ENCODE measurements at places on chromosomes 7 and 10.

GRCh38 chr7:134153493-134154136, 26.5 kb downstream of the LRGUK start:
- no peak overlapping the region for H3K4me3 ChIP-seq
- H3K27me3 ChIP-seq, result no peaks in the 10 kb centered on the region
- no peaks in the 10 kb centered on the region for H3K4me1 ChIP-seq
- H3K27ac ChIP-seq, result no peak overlapping the region
- no peak for DNase-seq

DNA sequence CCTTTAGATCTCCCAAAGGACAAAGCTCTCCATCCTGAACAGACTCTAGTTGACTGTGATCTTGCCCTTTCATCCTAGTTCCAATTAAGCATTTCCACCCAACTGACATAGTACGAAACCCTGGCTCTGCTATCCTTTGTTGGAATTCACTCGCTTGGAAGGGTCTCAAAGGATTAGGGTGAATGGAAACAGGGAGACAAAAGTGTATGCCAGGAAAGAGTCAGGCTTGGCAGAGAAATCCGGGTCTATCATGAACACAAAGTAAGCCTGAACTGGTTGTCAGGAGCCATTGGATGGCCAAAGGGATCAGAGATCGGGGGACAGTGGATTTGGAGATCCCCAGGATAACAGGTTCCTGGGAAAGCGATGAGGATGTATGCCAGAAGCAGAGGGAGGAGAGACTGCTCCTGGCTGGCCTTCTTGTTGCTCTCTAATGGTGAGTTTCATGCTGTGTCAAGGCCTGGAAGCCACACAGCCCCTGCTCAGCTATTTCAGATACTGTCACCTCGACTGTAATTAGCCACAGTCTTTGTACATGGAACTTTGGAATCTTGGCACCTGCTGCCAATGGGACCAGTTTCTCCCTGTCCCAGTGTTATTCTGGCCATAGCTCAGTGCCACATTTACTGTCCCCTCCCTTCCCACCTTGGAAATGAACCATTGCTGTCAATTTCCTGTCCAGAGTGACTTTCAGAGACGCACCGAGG, 1168.7 kb upstream of the AUTS2 start:
- H3K36me3 ChIP-seq, result no peaks in the 10 kb centered on the region
- H3K27ac ChIP-seq, result no peak overlapping the region
- no peaks in the 10 kb centered on the region for H3K4me1 ChIP-seq
- H3K27me3 ChIP-seq, result no peaks in the 10 kb centered on the region

GRCh38 chr10:22334414-22335172, 10.7 kb upstream of the SPAG6 start:
- H3K36me3 ChIP-seq, result peaks cover 11% of the 10 kb centered on the region
- no peak overlapping the region for H3K27ac ChIP-seq
- H3K4me1 ChIP-seq, result peaks cover 25% of the 10 kb centered on the region
- DNase-seq, result no peak
- peak overlapping the region; percentile 75 for H3K4me3 ChIP-seq

DNA sequence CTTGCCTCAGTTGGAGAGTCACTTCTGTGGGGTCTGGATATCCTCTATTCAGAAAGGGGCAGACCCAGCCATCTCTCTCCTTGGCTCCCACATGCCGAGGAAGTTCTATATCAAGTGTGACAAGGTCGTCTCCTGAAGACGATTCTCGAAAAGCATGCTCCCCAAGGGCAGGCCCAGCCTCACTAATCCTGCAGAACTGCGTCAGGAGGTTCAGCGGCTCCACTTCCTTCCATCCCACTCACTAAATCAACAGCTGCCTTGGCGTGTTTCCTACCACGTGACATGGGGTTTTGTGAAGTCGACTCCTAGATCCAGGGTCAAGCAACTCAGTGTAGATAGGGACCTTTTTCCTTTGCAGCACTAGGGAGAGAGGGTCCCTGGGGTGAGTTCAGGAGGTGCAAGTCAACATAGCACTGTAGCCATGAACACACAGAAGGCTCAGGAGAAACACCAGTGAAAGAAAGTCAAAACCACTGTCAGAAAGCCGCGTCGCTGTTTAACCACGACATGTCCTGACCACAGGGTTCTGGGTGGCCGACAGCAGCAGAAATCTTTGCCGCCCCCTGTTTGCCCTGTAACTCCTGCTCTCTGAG, 156.4 kb downstream of the PRPF18 start:
- H3K27ac ChIP-seq, result no peak overlapping the region
- H3K4me1 ChIP-seq, result peaks cover 11% of the 10 kb centered on the region
- DNase-seq, result peak; percentile 7
- no peaks in the 10 kb centered on the region for H3K36me3 ChIP-seq
- H3K4me3 ChIP-seq, result no peak overlapping the region
- no peaks in the 10 kb centered on the region for H3K27me3 ChIP-seq

DNA sequence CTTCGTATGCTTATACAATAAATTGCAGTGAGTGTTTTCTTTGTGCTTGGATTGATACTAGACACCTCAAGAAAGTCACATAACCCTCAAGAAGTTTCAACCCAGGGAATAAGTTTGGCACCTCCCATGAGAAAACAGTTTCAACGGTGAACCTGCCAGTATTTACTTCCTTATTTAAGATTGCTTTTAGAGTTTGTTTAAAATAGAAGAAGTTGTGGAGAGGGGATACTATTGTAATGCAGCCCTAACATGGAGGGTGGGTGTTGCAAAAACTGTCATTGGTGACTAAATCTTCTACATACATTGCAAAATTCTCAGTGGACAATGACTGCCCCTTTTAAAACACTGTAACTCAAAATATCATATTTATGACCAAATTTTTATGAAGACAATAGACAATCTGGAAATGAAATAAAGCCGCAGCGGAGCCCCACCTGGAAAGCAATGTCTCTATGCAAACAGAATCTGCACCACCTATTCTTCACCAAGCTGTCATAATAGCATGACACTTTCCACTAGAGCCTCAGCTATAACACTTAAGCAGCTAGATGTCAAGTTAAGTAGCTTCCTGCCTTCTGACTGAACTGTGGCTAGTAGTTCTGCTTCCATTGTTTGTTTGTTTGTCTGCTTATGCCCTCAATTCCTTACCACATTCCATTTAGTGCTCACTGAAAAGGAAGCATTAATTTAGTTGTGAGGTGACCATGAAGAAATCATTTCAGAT, 98.2 kb downstream of the MDFIC start:
- peaks cover 14% of the 10 kb centered on the region for H3K36me3 ChIP-seq
- H3K4me3 ChIP-seq, result no peak overlapping the region
- no peak for DNase-seq
- H3K27me3 ChIP-seq, result no peaks in the 10 kb centered on the region

DNA sequence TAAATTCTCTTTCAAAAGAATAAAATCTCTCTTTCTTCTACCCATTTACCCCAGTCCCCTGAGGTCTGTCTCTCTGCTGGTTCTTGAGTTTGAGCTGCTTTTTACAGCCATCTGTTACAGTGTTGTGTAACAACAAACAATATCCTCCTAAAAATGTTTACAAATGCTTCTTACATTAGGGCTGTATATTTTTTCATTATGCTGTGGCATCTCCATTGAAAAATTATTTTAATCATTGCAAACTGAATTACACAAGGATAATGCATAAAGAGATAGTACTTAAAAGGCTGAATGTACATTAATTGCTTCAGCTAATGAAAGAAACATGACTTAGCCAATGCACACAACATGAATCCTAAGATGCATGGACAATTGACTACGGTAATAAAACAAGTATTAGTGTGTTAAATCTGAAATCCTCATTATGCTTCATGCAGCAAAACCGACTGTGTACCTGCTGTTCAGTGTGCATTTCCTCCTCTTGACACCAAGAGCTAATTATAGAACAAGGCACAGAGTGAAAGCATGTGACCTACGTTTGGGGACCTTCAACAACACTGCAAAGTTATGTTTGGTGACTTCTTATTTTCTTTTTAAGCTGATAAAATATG, 181.7 kb upstream of the RHOBTB1 start:
- H3K36me3 ChIP-seq, result no peaks in the 10 kb centered on the region
- H3K4me1 ChIP-seq, result peaks cover 3% of the 10 kb centered on the region
- H3K4me3 ChIP-seq, result no peak overlapping the region
- peaks cover 1% of the 10 kb centered on the region for H3K27me3 ChIP-seq
- H3K27ac ChIP-seq, result no peak overlapping the region
- DNase-seq, result no peak

DNA sequence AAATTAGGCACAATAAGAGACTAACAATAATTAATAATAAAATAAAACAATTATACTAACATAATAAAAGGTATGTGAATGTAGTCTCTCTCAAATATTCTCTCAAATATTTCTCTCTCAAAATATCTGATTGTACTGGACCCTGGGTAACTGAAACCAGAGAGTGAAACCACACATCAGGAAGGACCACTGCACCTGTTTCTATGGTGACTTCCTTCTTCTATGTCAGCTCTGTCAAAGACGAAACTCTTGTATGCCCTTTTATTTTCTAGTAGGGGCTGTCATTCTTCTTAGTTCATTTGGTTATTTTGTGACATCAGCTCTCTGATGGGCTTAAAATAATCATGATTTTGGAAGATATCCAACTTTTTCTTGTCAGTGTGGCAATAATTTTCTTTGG, 428.0 kb upstream of the TPK1 start:
- H3K27ac ChIP-seq, result no peak overlapping the region
- no peak overlapping the region for H3K4me3 ChIP-seq
- no peaks in the 10 kb centered on the region for H3K36me3 ChIP-seq
- no peaks in the 10 kb centered on the region for H3K4me1 ChIP-seq
- no peaks in the 10 kb centered on the region for H3K27me3 ChIP-seq
- no peak for DNase-seq

DNA sequence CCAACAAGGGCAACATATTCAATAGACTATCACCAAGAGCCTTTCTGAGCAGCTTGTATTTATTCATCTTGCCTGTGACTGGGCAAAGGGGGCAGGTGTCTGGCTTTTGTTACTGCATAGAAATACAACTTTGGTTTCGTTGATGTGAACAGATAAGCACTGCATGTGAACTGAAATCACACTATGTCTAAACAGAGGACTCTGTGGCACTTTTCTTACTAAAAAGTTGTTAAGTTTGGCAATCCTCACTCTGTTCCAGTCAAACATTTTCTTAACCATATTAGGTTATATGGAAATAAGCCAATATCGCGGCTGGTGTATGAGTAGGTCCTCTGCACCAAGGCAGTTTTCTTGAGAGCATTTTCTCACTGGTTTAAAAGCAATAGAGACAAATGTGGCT, 48.5 kb downstream of the CALD1 start:
- no peak for DNase-seq
- no peak overlapping the region for H3K27ac ChIP-seq
- no peaks in the 10 kb centered on the region for H3K27me3 ChIP-seq

GRCh38 chr10:66564287-66564686, 361.5 kb upstream of the LRRTM3 start:
- no peaks in the 10 kb centered on the region for H3K36me3 ChIP-seq
- H3K4me1 ChIP-seq, result no peaks in the 10 kb centered on the region
- DNase-seq, result no peak

GRCh38 chr7:39921506-39922175, 28.4 kb upstream of the CDK13 start:
- DNase-seq, result no peak
- H3K27me3 ChIP-seq, result no peaks in the 10 kb centered on the region

DNA sequence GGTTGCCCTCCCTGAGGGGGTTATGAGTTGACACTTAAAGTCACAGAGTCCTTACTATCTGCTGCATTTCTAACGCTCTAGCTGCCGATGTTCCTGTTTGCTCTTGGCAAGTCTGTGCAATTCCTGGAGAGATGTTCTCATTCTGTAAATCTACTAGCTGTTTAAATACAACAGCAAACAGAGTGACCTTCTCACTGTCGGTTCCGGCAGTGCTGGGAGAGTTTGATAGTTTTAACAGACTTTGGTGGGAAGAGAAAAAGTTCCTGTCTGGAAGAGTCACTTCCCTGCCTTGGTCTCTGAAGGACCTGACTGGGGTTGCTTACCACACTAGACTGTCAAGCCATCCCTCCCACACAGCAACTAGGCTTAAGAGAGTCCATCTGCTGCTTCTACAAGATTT, 63.3 kb upstream of the ELMO1 start:
- H3K27ac ChIP-seq, result no peak overlapping the region
- no peak overlapping the region for H3K4me3 ChIP-seq
- H3K4me1 ChIP-seq, result no peaks in the 10 kb centered on the region
- H3K27me3 ChIP-seq, result peaks cover 7% of the 10 kb centered on the region

GRCh38 chr7:64581926-64582894, 19.3 kb upstream of the ZNF680 start:
- H3K4me1 ChIP-seq, result no peaks in the 10 kb centered on the region
- peaks cover 1% of the 10 kb centered on the region for H3K36me3 ChIP-seq
- no peak for DNase-seq
- no peaks in the 10 kb centered on the region for H3K27me3 ChIP-seq
- no peak overlapping the region for H3K4me3 ChIP-seq

DNA sequence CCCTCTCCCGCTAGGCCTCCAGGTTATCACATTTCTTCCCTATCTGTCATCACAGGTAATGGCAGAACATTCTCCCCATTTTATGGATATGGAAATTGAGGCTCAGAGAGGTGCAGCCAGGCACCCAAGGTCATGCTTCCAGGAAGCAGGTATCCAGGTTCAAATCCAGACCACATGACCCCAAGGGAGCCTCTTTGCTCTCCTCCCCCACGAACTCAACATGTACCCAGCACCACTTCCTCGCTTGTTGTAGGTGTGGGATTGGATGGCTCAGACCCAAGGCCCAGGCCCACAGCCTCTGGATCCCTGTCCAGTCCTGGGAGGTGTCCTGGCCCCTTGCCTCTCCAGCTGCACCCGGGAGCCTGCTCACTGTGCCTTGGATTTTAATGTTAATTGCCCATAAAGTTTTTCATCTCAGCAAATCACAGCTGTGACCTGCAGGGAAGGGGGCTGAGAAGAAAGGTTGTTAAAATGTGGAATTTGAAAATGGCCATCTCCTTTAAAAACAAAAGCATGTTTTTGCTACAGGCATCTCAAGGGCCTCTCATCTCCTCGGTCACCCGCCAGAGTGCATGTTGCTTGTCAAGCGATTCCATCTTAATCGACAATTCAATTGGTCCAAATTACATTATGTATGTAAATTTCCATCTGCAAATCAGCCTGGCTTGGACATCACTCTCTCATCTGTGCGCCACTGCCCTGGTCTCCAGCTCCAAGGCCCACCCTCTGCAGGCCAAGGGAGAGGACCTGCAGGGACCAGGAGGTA, 205.4 kb upstream of the ZMIZ1 start:
- no peaks in the 10 kb centered on the region for H3K4me1 ChIP-seq
- no peaks in the 10 kb centered on the region for H3K27me3 ChIP-seq
- no peak overlapping the region for H3K4me3 ChIP-seq
- H3K36me3 ChIP-seq, result no peaks in the 10 kb centered on the region
- H3K27ac ChIP-seq, result no peak overlapping the region

GRCh38 chr10:132890301-132890700, 52.1 kb downstream of the CFAP46 start:
- no peaks in the 10 kb centered on the region for H3K4me1 ChIP-seq
- DNase-seq, result no peak
- peaks cover 22% of the 10 kb centered on the region for H3K27me3 ChIP-seq
- no peak overlapping the region for H3K4me3 ChIP-seq
- H3K36me3 ChIP-seq, result no peaks in the 10 kb centered on the region
- H3K27ac ChIP-seq, result no peak overlapping the region

- no peak overlapping the region for H3K4me3 ChIP-seq
- no peaks in the 10 kb centered on the region for H3K27me3 ChIP-seq
- no peaks in the 10 kb centered on the region for H3K36me3 ChIP-seq
- H3K4me1 ChIP-seq, result peaks cover 6% of the 10 kb centered on the region
Measured at GRCh38 chr10:77865580-77866324, 60.8 kb downstream of the DLG5 start.

GRCh38 chr10:79374312-79375191, 27.3 kb downstream of the PPIF start:
- DNase-seq, result peak; percentile 85
- H3K4me1 ChIP-seq, result peaks cover 2% of the 10 kb centered on the region

All from activated naive CD4-positive, alpha-beta T cell treated with anti-CD3 and anti-CD28 coated beads for 36 hours (primary cell).